Stimulated activated CD8-positive, alpha-beta memory T cell treated with anti-CD3 and anti-CD28 coated beads, Interleukin-7, amount 100 ng/mL, for 1 hour (primary cell): ENCODE measurements at places on chromosomes 11 and 22.

DNA sequence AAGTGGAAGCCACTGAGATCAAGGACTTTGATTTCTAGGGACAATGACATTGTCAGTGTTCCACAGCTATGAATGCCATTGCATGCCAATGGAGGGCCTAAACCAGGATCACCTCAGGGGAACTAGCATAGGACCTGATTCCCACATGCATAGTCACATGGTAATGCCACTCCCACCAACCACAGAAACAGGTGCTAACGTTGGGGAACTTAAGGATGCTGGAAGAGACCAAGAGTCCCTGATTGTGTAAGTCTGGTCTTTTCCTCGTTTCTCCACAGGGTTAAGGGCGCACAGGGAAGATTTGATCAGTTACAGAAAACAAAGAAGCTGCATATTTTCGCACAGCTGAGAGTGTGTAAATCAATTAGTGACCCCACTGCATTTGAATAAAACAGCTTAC, 59.4 kb upstream of the CD44 start:
- DNase-seq, result no peak

- DNase-seq, result no peak
Observed at GRCh38 chr11:119680541-119681360, 48.2 kb downstream of the NECTIN1 start.

- no peak for DNase-seq
Observed at GRCh38 chr11:57294225-57295131, 30.3 kb downstream of the TNKS1BP1 start.

DNA sequence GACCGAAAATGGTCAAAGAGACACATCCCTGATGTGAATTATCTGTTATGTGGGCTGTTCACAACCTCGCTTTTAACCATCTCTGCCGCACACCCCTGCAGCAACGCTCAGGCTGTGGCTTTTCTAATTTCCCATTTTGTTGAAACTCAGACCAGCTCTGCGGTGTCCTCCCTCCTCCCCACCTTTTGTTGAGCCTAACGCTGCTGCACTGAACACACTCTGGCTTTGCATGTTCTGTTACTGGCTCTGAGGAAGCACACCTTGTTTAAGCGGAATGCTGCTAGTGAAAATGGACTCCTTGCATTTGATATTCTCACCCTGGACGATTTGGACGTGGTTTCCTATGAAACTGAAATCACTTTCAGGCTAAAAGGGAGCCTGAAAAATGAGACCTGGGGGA, 198.5 kb upstream of the MTNR1B start:
- no peak for DNase-seq

DNA sequence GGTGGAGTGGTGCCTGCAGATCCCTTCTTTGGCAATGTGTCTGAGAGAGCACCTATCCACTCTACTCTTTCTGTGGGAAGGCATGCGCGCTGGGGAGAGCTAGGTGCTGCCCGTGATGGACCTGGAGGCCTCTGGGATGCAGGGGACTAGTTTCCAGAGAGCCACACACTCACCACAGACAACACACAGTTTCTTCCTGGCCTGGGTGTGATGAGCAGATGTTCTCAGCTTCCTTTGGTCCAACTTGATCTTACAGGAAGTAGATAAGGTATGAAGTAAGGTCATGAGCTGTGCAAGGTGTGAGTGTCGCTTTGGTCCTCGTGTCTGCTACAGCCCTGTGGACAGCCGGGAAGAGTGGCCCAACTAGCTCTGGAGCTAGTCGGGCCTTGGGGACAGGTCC, 27.3 kb upstream of the SUSD2 start:
- no peak for DNase-seq

DNA sequence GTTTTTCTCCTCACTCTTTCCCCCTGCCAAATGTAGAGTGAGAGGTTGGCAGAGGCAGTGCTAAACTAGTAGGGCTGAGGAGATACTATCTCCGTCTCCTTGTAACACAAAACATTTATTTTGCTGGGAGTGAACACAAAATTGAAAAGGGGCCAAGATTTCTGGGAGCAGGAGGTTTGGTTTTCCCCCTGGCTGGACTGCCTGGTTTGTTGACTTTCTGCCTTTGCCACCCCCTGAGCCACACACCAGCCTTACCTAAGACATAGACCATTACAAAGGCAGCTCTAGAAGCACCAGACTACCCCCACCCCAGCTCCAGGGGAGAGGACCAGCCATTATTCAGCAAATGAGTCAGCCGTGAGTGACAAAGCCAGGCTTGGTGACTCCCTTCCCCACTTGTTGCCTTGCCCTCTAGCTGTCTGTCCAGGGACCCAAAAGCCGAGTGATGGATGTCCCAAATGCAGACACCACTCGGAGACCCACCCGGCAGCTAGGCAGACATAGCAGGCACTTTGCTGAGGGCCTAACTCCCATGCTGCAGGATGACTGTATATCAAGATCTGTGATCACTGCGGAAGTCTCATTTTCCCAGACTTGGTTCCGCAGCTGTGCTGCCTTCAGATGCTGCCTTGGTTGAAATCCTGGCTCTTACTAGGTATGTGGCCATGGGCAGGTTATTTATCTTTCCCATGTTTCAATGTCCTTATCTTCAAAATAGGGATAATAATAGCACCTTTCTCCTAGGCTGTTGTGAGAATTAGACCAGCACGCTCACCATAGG, 17.7 kb upstream of the CDON start:
- no peak for DNase-seq

- no peak for DNase-seq
Observed at GRCh38 chr11:130118636-130119387, 40.8 kb upstream of the ST14 start.

- DNase-seq, result no peak
Observed at GRCh38 chr11:33909150-33909549, 17.3 kb upstream of the LMO2 start.

DNA sequence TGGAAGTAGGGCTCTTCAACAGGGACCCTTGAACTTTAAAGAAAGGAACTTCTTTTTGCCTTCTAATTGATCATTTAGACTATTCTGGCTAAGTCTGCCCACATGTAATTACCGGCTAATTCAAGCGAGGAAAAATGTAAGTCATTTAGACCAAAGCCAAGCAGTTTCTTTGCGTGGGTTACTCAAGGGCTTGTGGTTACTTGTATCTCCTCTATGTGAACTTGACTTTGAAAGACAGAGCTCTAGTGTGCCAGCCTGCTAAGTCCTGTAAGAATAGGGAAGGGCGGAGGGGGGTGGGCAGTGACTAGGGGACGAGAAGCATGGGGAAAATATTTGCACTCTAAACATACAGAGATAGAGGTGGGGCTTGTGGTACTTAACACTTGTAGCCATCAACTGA, 145.2 kb upstream of the TEAD1 start:
- no peak for DNase-seq

DNA sequence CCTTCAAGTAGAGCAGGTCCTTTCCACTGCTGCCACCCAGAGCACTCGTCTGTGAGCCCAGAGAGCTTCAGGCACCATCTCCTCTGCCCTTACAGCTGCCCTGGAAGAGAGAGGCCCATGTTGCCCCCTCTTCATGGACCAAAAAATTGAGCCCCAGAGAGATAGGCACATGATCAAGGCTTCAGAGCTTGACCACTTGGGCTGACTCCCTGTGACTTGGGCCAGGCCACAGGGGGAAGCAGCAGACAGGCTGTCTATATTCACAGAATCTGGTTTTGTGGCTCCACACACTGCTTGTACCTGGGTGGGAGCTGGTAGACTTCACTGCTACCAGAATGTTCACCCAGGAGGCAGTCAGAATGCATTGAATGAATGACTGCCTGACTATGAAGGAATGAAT, 58.2 kb downstream of the SMIM38 start:
- DNase-seq, result no peak

- no peak for DNase-seq
Observed at GRCh38 chr11:40401132-40401853, 1058.2 kb downstream of the LRRC4C start.

- no peak for DNase-seq
Observed at GRCh38 chr11:111976119-111976766, 39.1 kb downstream of the DIXDC1 start.

- DNase-seq, result no peak
Observed at GRCh38 chr11:65459552-65459951, 37.0 kb downstream of the NEAT1 start.

GRCh38 chr11:130526846-130527245, 78.4 kb downstream of the ADAMTS15 start:
- no peak for DNase-seq

DNA sequence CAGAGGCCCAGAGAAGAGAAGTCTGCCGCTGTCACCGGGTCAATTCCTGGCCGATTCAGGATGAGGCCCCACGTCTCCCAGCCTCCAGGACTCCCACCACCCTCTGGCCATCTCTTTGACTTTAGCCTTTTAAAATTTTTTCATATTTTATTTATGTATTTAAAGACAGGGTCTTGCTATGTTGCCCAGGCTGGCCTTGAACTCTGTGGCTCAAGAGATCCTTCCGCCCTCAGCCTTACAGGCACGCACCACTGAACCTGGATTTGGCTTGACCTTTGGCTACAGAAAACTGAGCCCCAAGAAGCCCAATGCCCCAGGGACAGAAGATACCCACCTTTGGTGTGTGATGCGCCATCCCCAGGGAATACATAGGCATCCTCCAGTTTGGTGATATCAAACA, 3.9 kb downstream of the POLR3H start:
- no peak for DNase-seq

- DNase-seq, result no peak
Observed at GRCh38 chr11:74949753-74950137, 679 bp downstream of the SPCS2 start.

GRCh38 chr22:17964643-17965042, 59.7 kb downstream of the MICAL3 start:
- no peak for DNase-seq

GRCh38 chr11:56740886-56741285, 7.6 kb downstream of the OR9G4 start:
- DNase-seq, result no peak

DNA sequence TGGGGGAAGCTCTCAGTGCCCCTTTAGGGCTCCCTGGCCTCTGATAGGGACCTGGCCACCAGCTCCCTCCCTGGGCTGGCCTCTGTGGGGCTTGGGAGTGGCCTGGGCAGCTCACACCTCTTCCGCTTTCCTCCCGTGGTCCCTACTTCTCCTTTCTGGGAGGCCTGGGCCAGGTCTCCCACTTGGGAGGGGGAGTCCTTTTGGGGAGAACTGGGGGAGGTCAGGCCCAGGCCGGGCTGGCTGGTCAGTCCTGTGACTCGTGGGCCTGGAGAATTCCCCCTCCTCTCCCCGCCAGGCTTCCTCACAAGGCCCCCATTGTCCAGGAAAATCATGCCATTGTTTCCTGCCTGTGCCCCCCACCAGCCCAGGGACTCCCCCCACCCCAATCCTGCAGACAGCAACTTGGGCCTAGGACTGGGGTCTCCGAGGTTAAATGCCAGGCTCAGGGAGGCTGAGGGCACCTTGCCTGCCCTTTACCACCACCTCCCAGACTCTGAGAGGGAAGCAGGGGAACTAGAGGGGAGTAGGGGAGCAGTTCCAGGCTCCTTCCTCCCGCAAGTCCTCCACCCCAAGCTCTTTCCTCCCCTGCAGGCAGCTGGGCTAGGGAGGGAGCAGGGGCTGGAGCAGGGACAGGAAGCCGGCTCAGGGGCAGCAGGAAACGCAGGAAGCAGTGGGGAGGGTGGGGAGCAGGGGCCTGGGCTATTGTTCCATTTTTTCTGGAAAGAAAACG, 2.8 kb downstream of the MAP3K11 start:
- DNase-seq, result no peak

DNA sequence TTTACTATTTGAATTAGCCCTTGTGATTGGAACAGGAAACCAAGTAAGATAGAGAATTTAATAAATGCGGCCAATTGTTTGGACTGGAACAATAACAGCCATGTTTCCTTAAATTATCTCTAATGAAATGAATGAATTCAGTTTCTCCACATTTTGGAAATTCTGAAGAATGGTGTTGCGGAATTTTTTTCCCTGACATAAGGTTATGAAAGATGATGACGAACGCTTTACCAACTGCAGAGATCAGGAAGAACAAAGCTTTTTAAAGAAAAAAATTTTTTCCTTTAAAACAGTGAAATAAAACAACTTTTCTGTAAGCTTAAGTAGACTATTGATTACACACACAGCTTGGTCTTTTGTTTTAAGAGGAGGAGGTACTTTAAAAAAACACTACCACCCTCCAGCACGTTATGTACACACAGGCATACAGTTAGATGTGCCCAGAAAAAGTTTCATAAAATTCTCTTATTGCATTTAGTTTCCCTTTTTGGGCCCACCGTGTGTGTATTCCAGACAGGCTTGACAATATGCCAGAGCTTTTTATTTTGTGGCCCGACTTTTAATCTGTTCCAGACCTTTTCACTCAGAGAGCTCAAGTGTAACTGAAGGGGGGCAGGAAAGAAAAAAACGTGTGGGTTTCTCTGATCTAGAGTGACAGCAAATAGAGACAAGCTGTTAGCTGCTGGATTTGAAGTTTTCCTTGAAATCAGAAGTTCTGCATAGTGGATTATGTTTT, 77.3 kb downstream of the YAP1 start:
- no peak for DNase-seq

DNA sequence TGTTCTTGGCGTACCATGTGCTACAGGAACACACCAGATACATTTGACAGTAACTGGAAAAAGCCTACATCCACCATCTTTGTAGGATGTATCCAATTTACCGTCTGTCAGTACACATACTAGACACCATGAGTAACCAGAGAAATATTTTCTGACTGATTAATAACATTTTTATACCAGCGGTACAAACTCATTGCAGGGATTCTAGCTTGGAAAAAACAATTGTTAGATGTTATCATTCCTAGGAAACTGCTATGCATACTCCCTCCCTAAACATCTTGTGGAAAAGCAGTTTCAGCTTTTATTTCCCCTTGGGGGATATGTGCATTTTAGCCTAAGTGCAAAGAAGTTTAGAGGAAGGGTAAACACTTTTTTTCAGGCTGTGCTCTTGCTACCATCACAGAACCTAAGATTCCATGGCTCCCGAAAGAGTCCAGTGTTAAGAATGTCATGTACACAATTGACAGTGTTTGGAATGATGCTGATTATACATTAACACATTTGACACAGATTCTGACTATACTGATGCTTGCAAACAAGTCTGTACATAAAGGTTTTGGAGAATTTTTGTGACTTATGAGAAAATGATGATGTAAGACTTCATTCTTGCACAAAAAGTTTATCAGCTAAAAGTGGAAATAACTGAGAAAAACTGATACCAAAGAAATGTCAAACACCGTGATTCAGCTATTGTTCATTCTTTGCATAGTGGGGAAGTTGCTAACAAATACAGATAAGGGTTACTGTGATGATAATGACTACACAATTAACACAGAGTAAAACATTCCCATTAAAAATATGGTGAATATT, 23.7 kb downstream of the NCF4 start:
- DNase-seq, result no peak

DNA sequence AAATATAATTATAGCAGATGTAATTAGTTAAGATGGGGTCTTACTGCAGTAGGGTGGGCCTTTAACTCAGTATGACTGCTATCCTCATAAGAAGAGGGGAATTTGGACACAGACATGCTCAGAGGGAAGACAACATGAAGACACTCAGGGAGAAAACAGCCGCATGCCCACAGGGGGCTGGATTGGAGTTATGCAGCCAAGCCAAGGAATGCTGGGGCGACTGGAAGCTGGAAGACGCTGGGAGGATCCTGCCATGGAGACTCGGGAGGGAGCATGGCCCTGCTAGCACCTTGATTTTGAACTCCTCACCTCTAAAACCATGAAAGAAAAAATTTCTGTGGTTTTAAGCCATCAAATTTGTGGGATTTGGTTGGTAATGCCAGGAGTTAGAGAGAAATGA, 40.9 kb downstream of the PANX1 start:
- no peak for DNase-seq
